ENCODE measurements at places on chromosomes 12 and 14.

- DNase-seq, result no peak
These were observed 465.7 kb downstream of the NOVA1 start for GRCh38 chr14:26132061-26132645.

DNA sequence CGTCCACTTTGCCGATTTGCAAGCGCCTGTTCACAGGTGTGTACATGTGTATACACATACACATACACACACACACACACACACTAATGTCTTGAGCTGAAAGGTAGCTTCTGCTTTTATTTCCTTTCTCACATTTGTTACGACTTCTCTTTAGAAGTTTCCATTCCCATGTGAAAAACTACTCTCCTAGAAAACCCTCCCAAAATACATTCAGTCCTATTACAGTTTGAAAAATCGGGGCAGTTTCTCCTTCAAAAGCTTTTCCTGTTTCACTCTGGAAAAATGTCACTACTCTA lies 3.9 kb downstream of the BLTP3B start:
- DNase-seq, result no peak

DNA sequence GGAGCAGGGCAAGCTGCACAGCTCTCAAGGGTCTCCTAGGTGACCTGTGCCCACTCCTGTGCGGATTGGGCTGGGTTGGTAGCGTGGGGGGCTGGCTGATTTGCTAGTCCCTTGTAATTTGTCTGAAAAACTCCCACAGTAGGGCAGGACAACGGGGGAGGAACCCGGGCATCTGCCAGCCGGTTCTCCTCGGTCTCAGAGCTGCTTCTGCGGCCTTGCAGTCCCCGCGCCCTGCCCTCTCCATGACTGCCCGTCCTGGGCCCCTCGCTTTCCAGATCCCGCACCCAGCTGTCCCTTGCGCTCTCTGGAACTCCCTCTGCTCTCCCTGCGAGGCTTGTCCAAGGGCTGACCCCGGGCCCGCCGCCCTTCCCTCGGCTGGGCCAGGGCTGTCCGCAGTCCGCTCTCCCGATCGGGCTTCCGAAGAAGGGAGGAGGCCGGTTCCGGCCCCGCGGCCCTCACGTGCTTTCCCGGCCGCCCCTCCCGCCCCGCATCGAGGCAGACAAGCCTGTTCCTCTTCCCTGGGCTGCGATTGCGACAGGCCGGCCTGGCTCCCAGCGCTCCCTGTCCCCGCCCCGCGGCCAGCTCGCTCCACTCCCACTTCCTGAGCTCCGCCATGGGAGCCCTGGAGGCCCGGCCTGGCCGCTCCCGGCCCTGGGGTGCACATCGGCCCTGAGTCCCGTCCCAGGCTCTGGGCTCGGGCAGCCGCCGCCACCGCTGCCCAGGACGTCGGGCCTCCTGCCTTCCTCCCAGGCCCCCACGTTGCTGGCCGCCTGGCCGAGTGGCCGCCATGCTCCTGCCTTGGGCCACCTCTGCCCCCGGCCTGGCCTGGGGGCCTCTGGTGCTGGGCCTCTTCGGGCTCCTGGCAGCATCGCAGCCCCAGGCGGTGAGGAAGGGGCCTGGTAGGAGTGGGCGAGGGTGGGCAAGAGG lies at the start of gene LTBR:
TSS of gene LTBR (plus strand) at position 591 of the 927 bp plus-strand sequence. CDS start at position 788, 197 bp downstream.
- DNase-seq, result no peak

GRCh38 chr12:93022603-93023340 lies 93.7 kb upstream of the EEA1 start:
- no peak for DNase-seq

DNA sequence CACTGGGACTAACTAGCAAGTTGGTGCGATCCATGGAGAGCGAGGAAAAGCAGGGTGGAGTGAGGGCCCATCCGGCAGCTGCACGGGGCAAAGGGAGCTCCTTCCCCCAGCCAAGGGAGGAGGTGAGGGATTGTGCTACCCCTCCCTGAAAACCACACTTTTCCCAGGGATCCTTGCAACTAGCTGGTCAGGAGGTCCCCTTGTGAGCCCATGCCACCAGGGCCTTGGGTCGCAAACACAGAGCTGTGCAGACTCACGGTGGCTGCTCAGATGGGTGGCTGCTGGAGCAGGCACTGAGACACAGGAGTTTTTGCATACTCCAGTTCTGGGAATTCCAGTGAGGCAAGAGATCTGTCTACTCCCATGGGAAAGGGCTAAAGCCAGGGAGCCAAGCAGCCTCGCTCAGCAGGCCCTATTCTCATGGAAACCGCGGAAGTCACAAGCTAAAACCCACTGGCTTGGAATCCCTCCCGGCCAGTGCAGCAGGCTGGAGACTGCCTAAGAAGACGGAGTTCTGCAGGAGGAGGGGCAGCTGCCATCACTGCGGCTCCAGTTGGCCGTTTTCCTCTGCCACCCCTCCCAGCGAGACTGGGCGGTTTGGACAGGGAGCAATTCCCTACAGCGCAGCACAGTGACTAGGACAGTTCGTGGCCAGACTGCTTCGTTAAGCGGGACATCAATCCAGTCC lies 10.9 kb upstream of the ZNF705A start:
- DNase-seq, result peak; percentile 3

DNA sequence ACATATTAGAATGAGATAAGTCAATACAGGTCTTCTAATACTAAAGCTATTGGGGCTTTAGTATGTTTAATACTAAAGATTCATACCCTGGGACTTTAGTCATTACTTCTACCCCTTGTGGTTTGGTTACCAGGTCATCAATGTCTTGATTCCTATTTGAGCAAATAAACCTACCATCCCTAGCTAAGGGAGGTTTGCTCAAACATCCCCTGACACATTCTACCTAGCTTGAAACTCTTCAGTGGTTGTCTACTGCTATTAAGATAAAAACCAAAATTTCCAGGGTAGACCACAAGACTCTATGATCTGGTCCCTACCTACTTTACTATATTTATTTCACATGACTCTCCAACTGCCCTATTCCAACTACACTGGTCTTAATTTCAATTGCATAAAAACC lies 7.3 kb upstream of the C2CD5 start:
- DNase-seq, result no peak

DNA sequence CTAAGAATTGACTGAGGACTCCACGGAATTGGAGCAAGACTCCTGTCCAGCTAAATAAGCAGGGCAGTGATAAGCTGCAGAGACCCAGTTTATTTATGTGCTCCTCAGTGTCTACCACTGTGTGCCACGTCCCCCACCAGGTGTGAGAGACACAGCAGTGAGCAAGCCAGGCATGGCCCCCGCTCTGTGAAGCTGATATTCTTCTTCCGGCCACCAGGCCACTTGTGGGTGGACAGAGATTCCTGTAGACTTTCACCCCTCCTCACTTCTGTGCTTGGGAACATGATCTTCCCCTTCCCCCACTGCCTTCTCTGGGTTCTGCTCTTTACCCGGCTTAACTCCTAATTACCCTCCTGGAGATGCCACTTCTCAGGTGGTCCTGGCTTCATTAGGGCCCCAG lies 21.3 kb downstream of the BRAP start:
- DNase-seq, result no peak

- no peak for DNase-seq
These were observed 370.3 kb downstream of the SLC6A15 start for GRCh38 chr12:84542289-84542688.

DNA sequence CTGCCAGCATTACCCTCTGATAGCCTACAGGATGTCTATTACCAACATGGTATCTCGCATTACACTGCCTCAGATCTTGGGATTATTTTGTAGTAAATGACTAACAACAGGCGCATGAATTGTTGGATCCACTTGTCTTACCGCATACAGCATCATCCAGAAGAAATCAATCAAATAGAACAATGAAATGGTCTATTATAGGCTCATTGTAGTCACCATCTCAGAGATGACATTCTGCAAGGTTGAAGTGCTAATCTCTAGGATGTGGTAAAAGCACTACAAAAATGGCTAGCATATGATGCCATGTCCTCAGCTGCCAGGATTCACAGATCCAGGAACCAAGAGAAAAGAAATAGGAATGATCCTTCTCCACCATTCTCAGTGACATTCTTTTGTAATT lies 52.0 kb downstream of the WASHC3 start:
- DNase-seq, result no peak

GRCh38 chr12:65891987-65892481 lies 67.8 kb downstream of the HMGA2 start:
- peak; percentile 88 for DNase-seq

- DNase-seq, result peak; percentile 6
These were observed 72.0 kb upstream of the DBX2 start for GRCh38 chr12:45122768-45123380.

DNA sequence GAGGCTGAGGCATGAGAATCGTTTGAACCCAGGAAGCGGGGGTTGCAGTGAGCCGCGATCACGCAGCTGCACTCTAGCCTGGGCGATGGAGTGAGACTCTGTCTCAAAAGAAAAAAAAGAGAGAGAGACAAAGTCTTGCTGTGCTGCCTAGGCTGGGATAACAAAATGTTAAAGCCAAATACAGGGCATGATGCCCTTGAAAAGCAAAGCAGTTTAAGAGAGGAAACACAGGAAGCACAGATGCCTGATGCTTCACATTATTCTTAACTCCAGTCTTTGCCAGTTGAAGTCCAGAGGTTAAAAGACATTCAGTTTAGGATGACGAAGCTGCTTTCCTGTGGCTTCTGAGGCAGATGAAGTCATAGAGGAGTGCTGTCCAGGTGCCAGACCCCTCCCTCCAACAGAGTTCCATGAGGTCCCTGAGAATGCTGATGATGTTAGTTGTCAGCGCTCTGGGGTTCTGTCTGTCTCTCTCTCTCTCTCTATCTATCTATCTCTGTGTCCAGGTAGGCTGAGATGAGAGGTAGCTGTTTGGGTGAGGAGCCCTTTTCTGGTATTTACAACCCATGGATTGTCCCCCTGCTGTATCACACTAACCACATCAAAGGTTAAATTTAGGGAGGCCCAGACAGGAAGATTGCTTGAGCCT lies 4.9 kb upstream of the MRPL52 start:
- peak; percentile 77 for DNase-seq

DNA sequence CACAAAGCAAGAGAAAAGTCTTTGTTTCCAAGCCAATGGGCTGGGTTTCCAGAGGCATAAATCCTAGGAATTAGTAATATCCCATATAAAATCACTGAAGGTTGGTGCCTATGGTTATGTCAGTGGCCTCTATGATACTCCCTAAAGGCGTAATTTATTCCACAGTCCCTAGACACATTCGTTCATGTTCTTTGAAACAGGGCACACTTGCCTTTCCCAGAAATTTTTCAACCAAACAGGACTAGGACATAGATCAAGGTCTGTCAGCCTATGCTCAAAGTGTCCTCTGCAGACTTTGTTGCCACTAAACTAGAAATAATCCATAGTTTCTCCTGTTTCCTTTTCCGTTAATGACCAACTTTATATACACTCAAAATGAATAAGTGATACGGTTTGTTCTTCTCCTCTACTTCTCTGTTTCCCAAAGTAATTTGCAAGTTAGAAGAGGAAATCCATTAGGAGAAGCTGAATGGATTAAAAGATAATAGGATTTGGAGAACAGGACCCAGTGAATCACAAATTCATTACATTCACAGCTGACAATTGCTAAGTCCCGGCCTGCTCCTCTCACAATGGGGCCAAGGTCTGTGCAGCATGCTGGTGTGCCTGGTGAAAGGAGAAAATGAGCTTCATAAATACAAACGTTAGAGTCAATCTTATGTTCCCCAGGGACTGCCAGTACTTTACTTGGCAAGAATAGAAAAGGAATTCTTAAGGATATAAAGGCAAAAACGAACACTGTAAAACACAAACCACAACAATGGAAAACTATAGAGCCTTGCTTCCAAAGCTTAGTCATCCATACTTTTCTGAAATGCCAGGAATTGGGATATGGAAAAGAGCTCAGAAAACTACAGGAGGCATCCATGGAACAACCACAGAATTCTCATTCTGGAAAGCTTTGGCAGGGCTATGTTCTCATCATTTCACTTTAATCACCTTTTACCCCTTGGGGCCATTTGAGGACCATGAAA lies 966.2 kb downstream of the NRXN3 start:
- no peak for DNase-seq

GRCh38 chr12:108432423-108433121 lies 82.5 kb upstream of the FICD start:
- DNase-seq, result no peak

DNA sequence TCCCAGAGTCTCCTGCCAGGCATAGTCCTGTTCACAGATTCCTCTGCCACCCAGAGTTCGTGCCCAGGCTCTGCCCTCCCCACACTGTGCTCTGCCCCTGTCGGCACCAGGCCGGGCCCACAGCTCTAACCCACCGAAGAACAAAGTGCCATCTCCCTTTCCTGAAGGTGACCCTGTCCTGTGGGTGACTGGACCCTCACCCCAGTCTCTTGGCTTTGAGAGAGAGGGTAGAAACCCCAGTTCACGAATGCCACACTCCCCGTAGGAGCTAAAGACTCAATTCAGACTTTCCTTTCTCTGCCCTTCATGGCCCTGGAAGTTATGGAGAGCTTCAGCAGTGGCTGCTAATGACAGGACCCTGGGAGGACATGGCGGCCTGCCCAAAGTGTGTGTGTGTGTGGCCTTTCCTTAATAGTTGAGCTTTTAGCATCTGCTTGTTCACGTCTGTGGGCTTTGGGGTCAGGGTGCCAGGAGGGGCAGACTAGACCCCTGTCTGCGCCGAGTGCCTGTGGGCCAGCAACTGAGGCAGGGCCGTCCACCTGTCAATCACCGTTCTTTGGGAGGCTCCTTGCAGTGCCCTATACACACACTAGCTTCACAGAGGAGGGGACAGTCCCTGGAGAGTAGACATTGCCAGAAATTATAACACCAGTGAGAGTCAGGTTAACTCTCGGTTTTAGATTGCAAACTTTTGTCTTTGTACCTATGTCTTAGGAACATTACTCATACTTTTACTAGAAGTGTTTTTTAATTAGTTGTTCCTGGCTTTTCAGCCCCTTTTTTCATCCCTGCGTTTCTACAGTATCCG lies 84.6 kb upstream of the DYNC1H1 start:
- no peak for DNase-seq

DNA sequence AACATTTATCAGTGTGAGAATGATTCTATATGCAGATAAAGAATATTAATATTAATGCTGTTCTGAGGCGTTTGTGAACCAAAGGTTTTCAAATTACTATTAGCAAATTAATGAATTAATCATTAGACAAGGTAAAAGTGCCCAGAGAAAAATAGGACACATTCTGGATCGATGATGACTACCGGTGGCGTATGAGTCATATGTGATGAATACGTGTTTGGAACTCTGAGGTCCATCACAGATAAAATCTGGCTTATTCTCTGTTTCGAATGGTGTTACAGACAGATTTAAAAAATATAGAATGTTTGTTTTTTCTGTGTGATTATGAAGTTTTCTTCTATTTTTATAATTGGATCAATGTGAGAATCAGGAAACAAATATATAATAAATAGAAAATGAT lies 79.2 kb upstream of the RTL1 start:
- DNase-seq, result no peak

DNA sequence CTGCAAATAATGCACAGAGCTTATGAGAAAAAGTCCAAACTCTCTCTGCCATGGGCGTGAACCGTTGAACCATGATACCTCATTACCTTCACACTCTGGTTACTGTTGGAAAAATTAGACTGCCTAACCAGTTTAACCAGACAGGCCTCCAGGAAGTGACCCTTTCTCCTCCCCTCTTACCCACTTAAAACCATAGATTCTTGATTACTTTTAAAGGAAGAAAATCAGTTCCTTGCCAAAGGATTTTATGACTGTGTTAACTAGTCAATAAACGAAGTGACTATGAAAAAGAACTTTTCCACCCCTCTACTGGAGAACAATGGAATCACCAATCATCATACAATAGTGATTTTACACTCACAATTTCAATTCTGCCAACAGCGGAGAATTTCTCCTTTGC lies 254.0 kb upstream of the ATP2B1 start:
- no peak for DNase-seq

GRCh38 chr12:6961695-6962284 lies 8.7 kb downstream of the PHB2 start:
- DNase-seq, result no peak

- no peak for DNase-seq
These were observed 17.4 kb downstream of the JDP2 start for GRCh38 chr14:75445236-75445635.
